Umbilical cord (tissue), 2 donors: ENCODE measurements at places on chromosomes 4 and X.

DNA sequence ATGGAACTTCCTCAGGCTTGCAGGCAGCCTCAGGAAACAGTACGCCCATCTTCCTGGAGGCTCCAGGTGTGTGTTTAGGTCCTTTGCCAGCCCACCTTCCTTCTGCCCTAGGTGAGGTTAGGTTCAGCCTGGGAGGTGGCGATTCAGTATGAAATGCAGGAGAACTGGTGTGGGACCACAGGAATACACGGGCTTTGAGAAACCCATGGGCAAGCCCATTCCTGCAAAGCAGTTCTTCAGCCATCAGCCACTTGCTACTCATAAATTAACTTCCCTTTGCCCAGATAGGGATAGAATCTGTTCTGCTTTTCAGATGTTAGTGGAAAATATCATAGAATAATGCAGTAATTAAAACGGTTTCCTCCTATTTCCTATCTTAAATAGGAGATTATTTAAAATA, 32.2 kb downstream of the TBC1D14 start:
- DNase-seq, result peak; percentile 56

- DNase-seq, result no peak
Observed at GRCh38 chr4:73576381-73576780, 43.9 kb downstream of the RASSF6 start.

DNA sequence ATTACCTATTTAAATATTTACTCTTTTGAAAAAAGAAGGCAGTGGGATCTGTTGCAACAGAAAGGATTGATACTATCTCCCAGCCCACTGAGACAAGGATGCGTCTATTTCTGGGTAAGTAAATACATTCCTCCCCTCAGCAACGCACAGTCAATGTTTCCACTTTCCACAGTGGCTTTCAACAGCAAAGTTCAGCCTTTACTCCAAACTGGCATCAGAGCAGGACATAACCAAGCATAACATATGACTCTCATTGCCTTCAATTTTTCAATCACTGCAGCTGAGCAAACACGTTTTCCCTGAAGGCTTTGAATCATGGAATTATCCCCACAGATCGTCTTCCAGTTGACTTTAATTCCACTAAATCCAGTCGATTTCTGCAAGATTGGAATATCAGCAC, 160.3 kb upstream of the FRG1 start:
- no peak for DNase-seq

- DNase-seq, result no peak
Observed at GRCh38 chr4:109327641-109328040, 25.2 kb upstream of the COL25A1 start.

GRCh38 chrX:110021258-110022022, 18.5 kb downstream of the TMEM164 start:
- DNase-seq, result no peak

DNA sequence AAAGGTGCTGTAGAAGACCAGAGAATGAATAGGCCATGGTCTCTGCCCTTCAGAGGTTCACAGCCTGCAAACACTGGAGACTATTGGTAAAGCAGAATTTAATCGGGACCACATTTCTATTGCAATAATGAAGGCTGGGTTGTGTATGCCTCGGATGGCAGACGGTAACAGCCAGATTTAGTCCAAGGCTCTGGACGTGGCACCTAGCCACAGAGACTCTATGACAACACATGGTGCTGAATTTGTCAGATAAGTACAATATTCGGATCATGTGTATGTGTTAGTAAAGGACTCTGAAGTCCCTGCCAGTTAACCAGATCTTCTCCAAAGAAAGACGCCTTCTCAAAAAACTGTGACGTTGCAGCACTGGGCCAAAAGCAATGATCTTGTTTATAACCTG, 129.0 kb downstream of the DCTD start:
- DNase-seq, result no peak

DNA sequence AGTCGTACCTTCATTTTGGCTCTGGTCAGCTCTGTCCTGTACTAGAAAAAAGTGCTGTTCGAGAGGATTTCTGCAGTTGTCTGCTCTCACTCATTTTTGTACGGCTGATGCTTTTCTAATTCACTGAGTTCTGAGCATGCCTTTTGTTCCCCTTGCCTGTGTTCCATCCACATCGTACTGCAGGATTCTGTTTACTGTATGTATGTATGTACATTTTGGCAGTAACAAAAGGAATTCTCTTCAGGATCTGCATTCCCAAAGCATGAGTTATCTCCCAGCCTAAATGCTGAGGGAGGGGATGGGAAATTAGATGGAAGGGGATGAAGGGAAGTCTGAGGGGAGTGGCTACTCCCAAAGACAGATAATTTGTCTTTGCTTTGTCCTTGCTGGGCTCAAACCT, 87.6 kb downstream of the GBA3 start:
- DNase-seq, result peak; percentile 5
